Spleen (tissue), 13 donors: ENCODE measurements at places on chromosomes 4 and X. TPM values are rescaled to one million over a fixed set of nuclear protein-coding genes. Genes with fewer than 3 reads are reported as not detected.

Gene CT45A3
- not detected for total RNA-seq

Gene NLGN4X
- total RNA-seq = 4.3 TPM

Gene ARHGEF9
- total RNA-seq = 29.8 TPM

Gene SLC9A7
- total RNA-seq = 13.4 TPM

Gene IBSP
- not detected for total RNA-seq

Gene C4orf50
- 0.98 TPM for total RNA-seq

Gene GYPE
- total RNA-seq = 10.3 TPM

Gene KCND1
- total RNA-seq = 2.2 TPM

Gene MAOB
- total RNA-seq = 1.0 TPM

Gene FHDC1
- 11.6 TPM for total RNA-seq

Gene DUX4
- total RNA-seq = not detected

Gene ESX1
- not detected for total RNA-seq

Gene STK26
- 13.4 TPM for total RNA-seq

Gene JCHAIN
- total RNA-seq = 185 TPM

Gene RASSF6
- total RNA-seq = 1.3 TPM

Gene SULT1E1
- total RNA-seq = not detected

Gene TRIM75
- not detected for total RNA-seq

Gene DOK7
- 0.69 TPM for total RNA-seq

Gene RAB33A
- 2.2 TPM for total RNA-seq

Gene SYTL5
- total RNA-seq = not detected

Gene VCX3B
- total RNA-seq = not detected

Gene PCDH19
- 0.06 TPM for total RNA-seq

Gene HPRT1
- total RNA-seq = 22.5 TPM

Gene TNIP3
- 3.8 TPM for total RNA-seq

Gene FUNDC1
- 10.8 TPM for total RNA-seq

Gene AIFM1
- 22.5 TPM for total RNA-seq

Gene NAT8L
- total RNA-seq = 0.52 TPM

Gene CSN1S1
- not detected for total RNA-seq

Gene TLR3
- total RNA-seq = 10.5 TPM

Gene NPY1R
- 118 TPM for total RNA-seq

Gene RPA4
- 2.5 TPM for total RNA-seq

Gene AREG
- total RNA-seq = 5.4 TPM

Gene RGN
- 5.8 TPM for total RNA-seq

Gene CC2D2A
- total RNA-seq = 8.6 TPM

Gene TCEAL6
- not detected for total RNA-seq

Gene NMU
- not detected for total RNA-seq

Gene POF1B
- 7.5 TPM for total RNA-seq

Gene TBC1D9
- 94.1 TPM for total RNA-seq

Gene LAS1L
- 27.1 TPM for total RNA-seq

Gene PDZD4
- 10.9 TPM for total RNA-seq

Gene SOD3
- total RNA-seq = 28.8 TPM

Gene CSAG1
- total RNA-seq = not detected

Gene MTCP1
- 1.9 TPM for total RNA-seq

Gene MRFAP1L1
- 80.8 TPM for total RNA-seq

Gene GUCY1A1
- 25.1 TPM for total RNA-seq

Gene PNMA6A
- 0.63 TPM for total RNA-seq

Gene RAB39B
- 4.4 TPM for total RNA-seq

Gene ARFIP1
- 25.1 TPM for total RNA-seq

Gene FDCSP
- 5.5 TPM for total RNA-seq

Gene BCAP31
- total RNA-seq = 132 TPM

Gene PPBP
- total RNA-seq = 200 TPM

Gene GPR143
- not detected for total RNA-seq

Gene ITM2A
- 21.8 TPM for total RNA-seq
